ENCODE measurements at places on chromosomes 3 and 15.

DNA sequence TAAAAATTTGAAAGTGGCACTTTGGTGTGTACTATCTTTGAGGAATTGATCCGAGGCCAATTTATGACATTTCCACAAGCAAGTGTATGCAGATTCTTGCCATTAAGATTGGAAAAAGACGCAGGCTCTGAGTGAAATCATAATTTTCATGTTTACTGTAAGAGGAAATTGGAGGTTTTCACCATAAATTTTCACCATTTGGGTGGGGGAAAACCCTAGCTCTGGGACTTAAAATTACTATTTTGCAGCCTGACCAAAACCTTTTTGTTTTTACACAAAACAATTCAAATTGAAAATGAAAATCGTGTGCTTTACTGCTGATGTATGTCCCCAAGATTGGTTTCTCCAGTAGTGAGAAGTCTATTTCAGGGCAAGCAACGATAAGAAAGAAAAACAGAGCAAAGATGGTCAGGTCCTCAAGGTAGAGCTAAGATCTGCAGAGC, 282.6 kb downstream of the FOXP1 start:
- DNase-seq, result no peak

DNA sequence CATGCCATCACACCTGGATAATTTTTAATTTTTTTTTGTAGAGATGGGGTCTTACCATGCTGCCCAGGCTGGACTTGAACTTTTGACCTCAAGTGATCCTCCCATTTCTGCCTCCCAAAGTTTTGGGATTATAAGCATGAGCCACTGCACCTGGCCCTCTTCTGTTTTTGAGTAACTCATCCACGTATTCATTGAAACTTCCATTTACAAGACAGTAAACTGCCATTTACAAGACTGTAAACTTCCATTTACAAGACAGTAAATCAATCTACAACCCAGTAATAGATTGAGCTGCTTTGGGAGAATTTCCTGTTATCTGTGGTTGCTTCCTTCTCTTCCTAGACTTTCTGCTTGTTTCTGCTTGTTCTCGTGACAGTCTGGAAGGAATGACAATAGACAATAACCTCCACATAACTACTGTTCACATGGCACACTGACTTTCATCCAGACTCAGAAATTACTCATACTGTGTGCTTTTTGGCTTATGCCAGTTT, 114.7 kb upstream of the CCNL1 start:
- no peak for DNase-seq

GRCh38 chr3:8972639-8973038, 9.4 kb upstream of the RAD18 start:
- no peak for DNase-seq

DNA sequence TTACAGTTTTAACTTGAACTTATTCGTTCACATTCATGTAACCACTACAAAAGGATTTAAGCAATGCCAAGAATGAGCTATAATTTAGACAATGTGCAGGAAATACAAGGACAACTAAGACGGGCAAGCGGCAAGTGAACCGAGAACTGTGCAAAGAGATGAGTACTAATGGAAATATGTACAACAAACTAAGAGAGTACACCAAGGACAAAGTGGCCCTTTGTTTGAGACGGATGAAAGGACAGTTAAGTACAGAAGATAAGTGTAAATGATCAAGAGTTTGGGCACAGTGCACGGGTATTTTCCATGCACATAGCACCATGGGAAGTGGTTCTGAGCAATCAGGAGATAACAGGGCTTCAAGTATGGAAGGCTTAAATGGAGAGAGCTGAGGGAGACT, 281.7 kb downstream of the ROBO2 start:
- DNase-seq, result no peak

DNA sequence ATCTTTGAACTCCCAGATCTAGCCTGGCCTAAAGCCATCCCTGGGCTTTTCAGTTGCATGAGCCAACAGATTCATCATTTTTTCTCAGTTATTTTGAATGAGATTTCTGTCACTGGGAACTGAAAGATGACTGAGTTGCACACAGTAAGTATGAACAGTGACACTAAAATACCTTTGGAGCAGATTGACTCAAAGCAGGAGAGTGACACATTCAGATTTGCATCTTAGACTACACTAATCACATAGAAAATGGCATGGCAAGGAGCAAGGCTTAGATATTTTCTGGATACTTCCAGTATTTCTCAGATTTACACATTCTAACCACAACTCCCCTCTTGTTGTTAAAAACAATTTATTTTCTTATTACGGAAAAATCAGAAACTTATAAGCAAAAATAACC, 32.8 kb downstream of the SEC62 start:
- no peak for DNase-seq

GRCh38 chr15:100686725-100687473, 84.5 kb downstream of the ASB7 start:
- no peak for DNase-seq

DNA sequence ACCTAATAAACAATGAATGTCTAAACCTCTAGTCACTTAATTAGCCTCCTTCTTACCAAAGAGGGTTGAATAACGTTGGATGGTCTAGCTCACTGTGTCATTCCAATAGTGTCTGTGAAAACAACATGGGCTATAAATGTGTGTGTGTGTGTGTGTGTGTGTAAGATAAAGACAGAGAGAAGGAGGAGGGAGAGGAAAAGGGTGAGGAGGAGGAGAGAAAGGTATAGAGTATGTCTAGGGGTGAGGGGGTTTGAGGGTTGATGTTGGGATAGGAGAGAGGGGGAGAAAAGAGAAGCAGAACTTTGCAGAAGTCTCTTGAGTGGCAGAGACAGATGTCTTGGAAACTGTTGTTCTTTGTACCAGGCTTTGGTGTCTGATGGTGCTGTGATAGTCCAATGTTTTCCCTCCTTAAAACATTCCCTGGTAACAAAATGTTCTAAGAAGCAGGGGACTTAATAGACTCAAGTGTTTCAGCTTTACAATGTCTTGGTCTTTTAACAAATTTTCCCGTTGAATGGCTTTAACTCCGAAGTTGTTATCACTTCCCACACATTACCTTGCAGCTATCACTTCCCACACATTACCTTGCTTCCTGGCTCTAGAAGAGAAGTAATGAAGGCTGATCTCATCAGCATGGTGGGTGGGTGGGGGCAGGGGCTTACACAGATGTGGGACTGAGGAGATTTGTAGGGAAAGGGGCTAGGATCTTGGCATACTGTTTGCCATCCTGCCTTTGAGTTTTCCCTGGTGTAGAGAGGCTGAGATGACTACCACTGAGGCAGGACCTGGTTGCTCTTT, 57.8 kb upstream of the ETV5 start:
- DNase-seq, result no peak

DNA sequence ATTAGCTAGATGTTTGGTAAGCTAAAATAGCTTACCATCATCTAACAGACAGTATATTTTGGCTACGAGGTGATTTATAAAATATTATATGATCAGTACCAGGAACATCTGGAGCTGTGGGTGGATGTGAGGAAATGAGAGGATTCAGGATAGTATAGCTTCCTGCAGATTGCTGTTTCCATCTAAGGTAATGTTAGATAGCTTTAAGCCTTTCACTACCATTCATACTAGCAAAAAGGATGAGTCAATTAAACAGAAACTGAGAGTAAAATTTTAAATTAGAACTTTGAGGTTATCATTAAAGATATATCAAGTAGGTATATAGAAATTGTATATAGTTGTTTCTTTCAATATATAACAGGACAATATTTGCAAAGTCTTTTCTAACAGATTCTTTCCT, 8.0 kb downstream of the ZBTB20 start:
- DNase-seq, result no peak

- no peak for DNase-seq
These were observed 88.8 kb downstream of the LARS2 start for GRCh38 chr3:45477041-45477725.

- no peak for DNase-seq
These were observed 23.7 kb downstream of the RBM5 start for GRCh38 chr3:50112462-50112861.

- no peak for DNase-seq
These were observed 32.4 kb downstream of the ADAMTS17 start for GRCh38 chr15:100309109-100310040.

GRCh38 chr3:152499791-152500385, 231.2 kb downstream of the MBNL1 start:
- DNase-seq, result no peak

DNA sequence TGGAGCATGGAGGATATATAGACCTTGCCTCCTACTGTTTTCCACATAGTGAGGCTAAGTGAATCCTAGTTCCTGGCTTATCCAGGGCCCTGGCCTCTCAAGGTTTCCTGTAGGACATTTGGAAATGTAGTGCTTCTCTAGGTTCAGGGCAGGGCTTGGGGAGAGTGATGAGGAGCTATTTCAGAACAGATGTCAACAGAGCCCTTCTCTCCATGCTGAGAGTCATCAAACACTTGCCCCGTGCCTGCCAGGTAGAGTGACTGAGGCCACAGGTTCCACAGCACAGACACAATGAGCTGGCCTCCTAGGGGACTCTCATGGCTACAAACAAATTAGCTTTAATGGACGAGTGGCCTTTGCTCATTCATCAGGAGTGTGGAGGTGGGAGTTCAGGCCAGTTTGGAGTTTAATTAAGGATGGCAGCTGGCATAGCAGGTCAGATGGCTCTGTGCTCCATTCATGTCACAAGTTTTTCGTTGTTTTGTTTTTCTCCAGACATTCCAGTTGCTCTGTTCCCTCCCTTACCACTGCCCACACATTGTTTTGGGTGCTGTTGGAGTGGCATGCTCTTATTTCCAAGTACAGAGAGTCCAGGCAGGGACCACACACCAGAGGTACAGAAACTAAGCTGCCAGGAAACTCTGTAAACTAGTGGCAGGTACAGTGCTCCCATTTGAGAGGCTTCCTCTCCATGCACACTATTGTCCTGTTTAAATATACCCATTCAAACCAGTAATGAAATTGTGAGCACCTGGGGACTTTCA, 189.8 kb downstream of the RYR3 start:
- no peak for DNase-seq

Measured in right hindlimb (tissue), 1 donor.